Stimulated activated CD4-positive, alpha-beta T cell treated with anti-CD3 and anti-CD28 coated beads, Interleukin-1b, Interleukin-23, amount 100 ng/mL, for 4 hours (primary cell): ENCODE measurements at places on chromosomes 1 and 21.

- no peak for DNase-seq
Observed at GRCh38 chr1:162022626-162023025, 1.0 kb downstream of the OLFML2B start.

DNA sequence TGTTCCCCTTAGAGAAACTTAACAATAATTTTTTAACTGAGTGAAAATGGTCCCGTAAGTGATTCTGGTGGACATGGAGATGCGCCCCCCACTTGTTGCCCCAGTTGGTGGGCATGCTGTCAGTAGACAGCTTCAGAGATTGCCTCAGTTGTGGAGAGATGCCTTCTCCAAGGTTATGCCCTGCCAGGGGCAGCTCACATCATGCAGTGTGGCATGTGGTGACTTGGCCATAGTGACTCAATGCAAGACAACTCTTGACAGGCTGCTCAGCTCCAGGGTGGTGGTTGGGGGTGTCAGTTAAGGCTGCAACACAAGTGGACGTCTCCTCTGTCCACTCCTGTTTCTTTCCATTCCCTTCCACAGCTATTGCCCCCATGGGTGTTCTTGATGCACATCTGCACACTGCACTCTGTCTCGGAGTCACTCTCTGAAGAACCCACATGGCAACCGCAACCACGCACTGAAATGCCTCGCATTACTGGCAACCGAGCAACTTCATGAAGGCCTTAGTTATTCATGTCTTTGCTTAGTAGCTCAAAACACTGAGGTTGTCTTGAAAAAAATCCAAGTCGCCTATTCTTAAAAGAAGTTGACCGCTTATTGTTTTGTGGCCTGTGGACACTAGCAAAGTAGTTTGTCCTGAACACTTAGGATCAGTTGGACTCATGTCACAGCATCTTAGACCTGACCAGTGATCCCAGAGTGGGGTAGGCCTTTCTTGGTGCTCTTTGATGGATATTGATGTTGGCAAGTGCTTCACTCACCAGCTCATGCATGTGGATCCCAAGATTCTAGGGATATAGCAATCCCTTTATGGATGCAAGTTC is 54.8 kb upstream of the USP1 start:
- DNase-seq = no peak

DNA sequence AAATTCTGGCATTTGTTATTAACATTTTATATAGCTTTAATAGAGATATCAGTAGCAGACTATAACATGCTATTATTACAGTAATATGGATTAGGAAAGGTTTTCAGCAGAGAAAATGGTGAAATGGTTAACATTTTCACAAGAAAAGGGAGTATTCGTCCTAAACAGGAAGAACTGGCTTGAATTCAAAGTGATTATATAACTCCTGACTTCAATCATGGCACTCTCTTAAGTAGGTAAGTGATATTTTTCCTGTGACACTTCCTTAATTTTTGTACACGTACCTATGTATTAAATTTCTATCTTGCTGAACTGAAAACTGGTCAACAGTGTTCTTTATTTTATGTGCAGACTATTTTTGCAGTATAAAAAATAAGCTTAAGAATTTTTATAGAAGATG is 67.9 kb upstream of the CNN3 start:
- no peak for DNase-seq

- no peak for DNase-seq
Observed at GRCh38 chr1:185813401-185813979, 79.3 kb downstream of the HMCN1 start.
